Effector memory CD4-positive, alpha-beta T cell (primary cell): ENCODE measurements at places on chromosomes 11 and 22.

DNA sequence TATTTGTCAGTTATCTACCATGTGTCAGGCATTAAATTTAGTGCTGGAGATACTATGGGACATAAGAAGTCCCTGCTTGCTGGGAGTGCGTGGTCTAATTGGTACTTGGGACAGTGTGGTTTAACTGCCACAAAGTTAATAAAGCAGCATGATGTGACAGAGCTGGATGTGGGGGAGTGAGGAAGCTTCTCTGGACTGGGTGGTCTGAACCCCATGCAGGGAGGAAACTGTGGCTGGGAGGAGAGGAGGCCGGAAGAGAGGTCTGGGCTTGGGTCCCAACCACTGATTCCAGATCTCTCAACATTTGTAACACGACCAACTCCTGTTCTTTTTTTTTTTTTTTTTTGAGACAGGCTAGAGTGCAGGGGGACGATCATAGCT, 37.1 kb downstream of the ST3GAL4 start:
- no peak for DNase-seq

DNA sequence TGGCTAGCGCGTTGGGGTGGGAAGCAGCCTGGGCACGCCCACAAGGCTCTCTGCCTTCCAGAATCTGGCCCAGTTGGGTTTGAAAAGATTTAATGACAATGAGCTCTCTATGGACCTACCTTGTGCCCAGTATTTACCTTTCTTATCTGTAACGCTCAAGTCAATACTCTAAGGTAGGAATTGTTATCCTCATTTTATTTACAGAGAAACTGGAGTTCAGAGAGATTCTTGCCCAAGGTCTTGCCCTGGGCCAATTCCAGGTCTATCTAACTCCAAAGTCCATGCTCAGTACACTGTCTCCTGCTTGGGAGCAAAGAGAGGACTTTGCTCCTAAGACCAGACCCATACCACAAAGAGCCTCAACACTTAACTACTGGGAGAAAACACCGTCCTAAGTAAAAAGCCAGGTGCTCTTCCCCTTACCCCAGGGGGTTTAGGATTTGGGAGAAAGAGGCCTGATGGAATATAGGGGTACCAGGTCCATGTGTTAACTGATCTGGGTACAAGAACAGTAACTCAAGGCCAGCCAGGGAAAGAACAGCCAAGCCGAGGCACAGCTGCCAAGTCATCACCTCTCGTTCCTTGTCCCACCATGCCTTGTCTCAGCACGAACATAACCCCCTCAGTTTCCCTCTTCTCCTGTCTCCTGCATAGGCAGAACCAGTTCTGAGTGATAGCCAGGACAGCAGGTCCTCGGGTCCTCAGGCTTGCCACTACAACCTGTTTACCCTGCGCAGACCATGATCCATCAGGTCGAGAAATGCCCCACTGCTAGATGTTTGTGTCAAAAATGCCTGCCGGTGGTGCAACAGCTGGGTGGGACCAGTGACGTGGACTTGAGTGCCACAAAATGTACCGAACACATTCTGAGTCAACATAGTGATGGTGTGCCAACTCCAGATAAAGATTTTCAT, 14.6 kb downstream of the APOA4 start:
- DNase-seq, result no peak

DNA sequence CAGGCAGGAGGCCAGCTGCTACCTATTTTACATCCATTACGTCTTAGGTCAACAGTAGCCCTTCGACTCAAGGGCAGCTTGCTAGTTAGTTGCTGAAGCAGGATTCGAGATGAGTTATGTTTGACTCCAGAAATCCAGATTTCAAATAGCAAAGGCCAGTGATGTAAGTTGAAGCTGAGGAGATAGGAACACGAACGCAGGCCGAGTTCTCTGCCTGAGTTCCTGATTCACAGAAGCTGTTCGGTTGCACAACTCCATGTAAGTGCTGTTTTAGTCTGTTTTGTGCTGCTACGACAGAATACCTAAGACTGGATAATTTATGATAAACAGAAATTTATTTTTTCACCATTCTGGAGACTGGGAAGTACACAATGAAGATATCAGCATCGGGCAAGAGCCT, 111.2 kb downstream of the SLC1A2 start:
- no peak for DNase-seq

GRCh38 chr11:37811349-37811748, 1213.3 kb upstream of the RAG2 start:
- DNase-seq, result no peak

GRCh38 chr11:131095511-131096185, 179.4 kb upstream of the SNX19 start:
- DNase-seq, result no peak

DNA sequence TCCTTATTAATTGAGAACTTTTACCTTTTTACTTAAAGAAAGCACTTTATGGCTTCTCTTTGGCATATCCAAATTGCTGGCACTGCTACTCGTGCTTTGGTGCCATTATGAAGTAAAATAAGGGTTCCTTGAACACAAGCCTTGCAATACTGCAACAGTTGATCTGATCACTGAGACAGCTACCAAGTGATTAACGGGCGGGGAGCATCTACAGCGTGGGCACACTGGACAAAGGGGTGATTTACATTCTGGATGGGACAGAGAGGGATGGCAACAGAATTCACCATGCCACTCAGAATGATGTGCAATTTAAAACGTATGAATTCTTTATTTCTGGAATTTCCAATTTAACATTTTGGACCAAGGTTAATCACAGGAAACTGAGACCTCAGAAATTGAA, 7.7 kb downstream of the CHRDL2 start:
- DNase-seq, result no peak

- DNase-seq, result no peak
These were observed 18.2 kb upstream of the SYN3 start for GRCh38 chr22:33076343-33076742.

DNA sequence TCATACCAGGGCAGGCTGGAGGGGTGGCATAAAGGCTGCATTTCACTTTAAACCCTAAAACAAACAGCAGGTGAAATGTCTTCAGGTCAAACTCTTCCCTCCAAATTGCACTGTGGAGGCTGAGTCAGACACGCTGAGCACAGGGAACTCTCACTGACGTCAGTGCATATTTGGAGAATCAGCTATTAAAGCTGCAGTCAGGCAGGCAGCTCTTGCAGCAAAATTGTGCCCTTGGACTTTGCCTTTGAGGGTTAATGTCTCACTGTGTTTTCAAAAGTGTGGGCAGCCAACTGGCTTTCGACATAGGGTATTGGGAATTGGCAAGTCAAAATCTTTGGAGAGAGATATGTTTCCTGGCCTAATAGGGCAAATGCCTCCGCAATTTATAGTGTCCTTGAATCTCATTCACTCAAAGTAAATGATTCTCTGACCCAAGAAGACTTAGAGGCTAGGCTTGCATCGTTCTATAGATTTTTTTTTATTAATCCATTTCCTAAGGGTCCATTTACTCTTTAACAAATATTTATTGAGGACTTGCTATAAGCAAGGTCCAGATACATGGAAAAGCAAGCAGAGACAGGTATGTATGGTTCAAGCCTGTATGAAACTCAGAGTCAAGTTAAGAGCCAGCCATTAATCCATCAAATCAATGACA, 27.7 kb upstream of the SMCO4 start:
- DNase-seq, result no peak

GRCh38 chr11:95148406-95148805, 58.8 kb downstream of the ENDOD1 start:
- no peak for DNase-seq

GRCh38 chr11:86196913-86197312, 47.6 kb upstream of the EED start:
- DNase-seq, result no peak

GRCh38 chr11:1226226-1226985, 3.5 kb downstream of the MUC5B start:
- no peak for DNase-seq

- DNase-seq, result no peak
These were observed 424.6 kb downstream of the BUD13 start for GRCh38 chr11:116348226-116348625.

GRCh38 chr22:20009582-20010306, 6.9 kb downstream of the ARVCF start:
- no peak for DNase-seq

DNA sequence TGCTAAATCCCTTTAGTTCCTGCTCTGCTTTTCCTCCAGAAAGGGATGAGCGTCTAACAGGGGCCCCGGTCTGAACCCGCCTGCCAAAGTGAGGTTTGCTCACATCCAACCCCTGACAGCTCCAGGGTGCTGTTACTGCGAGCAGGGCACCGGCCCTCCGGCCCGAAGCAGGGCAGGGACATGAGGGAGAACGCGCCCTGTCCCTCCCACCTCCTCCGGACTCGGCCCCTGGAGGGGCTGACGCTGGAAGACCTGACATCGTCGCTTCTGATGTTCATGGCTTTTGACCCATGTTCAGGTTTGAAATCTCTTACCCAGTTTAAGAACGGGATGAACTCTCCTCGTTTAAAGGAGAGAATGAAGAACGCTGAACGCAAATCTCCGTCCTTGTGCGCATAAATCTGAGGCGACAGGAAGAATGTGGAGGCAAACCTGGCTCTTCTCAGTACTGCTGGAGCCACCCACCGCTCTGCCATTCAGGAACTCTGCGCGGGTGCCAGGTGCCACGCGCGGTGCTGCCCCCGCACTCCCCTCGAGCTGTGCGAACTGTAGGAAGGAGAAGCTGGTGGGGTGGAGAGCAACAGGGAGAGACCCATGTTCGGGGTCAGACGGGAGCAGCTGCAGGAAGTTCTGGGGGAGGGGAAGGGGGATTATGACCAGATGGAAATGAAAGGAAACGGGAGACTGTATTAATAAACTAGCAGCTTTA, 826 bp upstream of the EEF1G start:
- DNase-seq, result no peak

DNA sequence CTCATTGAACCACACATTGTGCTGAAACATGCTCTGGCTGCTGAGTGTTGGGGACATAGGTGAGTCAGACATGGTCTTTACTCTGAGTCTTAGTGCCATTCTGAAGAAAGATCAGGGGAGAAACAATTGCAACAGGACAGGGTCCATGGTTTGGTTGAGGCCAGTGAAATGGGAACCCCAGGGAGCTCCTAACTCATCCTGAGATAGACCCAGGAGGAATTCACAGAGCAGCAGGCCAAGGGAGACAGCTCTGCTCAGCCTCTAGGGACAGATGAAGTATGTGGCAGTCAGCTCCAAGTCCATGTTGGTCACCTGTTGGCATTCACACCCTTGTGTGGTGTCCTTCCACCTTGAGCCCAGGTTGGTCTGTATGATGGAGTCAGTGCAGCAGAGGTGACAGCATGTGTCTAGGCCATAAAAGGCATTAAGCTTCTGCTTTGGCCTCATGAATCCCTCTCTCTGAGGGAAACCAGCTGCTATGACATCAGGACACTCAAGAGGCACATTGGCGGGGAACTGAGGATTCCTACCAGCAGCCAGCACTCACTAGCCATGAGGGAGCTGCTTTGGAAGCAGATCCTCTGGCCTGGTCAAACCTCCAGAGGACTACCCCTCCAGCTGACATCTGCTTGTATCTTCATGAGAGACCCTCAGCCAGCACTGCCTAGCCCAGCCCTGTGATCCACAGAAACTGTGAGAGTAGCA, 50.3 kb upstream of the MYEOV start:
- no peak for DNase-seq

DNA sequence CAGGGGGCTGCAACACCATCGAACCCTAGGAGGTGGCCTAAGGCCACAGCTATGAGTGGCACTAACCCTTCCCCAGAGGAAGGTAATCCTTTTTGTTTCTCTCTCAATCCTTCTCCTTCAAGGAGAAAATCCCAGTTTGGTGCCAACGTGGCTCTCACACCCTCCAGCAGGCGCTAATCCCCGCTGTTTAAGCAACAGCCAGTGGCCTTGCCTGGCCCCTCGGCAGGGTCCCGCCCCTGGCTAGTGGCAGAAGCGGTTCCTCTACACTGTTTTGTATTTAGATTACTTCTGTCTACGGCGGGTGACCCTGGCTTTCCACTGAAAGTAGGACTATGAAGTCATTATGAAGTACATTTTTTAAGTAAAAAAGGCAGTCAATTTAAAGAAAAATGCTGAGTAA, 15.5 kb downstream of the GNAZ start:
- DNase-seq, result no peak

GRCh38 chr11:44625759-44626523, 60.5 kb downstream of the CD82 start:
- no peak for DNase-seq

GRCh38 chr11:56214537-56214936, 19.5 kb downstream of the OR5T2 start:
- DNase-seq, result no peak

DNA sequence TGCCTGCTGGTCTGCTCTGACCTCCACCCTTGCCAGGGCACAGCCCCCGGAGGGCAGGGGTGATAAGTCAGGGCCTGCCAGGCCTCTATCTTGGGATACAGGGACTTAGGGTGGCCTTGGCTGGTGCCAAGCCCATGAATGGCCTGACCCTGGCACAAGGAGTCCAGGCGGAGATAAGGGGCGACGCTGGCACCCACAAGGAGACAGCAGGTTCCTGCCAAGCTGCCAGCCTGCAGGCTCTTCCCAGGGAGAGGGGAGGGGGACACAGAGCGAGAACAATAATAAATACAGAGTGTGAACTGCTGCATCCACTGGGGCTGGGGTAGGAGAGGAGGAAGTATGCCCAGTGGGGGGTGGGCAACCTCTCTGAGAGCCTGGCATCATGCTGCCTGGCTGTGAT, 978 bp downstream of the CSDC2 start:
- no peak for DNase-seq

- DNase-seq, result no peak
These were observed 541.2 kb upstream of the API5 start for GRCh38 chr11:42770444-42771065.

DNA sequence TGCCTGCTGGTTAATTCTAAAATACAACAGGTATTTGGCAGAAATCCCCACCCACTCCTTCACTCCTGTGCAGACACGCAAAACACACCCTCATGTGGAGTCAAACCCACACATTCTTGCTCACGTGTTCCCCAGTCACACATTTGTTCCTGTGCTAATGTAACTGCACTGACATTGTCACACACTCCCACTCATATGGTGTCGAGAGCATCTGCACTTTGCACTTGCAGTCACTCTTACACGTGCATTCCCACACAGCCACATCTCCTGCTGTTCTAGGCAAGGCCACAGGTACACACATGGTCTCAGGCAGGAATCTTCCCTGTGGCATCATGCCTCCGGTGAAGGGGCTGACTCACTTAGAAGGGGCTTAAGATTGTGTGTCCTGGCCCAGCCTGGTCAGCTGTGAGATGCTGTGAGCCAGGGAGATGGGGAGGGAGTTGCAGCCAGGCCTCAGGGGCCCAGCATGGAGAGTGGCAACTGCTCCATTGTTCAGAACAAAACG, 395.0 kb downstream of the TENM4 start:
- no peak for DNase-seq

DNA sequence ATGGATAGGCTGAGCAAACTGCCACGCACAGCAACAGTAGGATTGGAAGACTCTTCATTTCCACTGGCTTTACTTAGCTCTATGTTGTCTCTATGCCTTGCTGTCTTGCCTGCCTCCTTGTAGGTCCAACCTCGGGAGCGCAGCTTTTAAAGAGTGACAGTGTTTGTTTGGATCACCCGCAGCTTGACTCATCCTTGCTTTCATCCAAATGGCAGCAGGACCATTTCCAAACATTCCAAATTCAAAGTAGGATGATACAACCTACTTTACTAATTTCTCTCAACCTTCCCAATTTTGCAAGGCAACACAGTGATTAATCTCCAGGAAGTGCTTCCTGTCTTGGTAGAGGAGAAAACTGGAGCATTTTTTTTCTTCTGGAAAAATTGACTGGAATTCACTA, at the start of gene MMP3:
MMP3 (minus strand) TSS at position 121 of the 400 bp plus-strand sequence; CDS start at position 58, 63 bp downstream.
- DNase-seq, result no peak
